Keratinocyte (primary cell): ENCODE measurements at places on chromosomes 4 and X.

DNA sequence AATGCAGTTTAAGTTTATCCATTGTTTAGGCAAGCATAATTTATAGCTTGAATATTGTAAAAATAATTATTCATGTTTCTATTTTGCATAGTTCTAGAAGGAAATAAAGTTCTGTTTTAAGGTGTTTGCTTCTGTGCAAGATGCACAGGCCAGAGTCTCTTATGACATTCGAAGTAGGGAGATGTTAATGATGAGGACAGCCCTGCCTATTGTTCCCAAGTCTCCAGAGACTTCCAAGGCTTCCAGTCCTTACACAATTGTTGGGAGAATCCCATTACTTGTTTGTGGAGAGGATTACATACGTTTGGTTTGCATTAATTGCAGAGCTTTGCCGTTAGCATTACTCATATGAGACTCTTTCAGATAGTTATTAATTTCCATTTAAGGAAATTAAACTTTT is 96.2 kb upstream of the ANK2 start:
- no peak overlapping the region for H3K27ac ChIP-seq
- H3K4me1 ChIP-seq, result no peaks in the 10 kb centered on the region
- H3K36me3 ChIP-seq, result no peaks in the 10 kb centered on the region
- H3K4me3 ChIP-seq, result no peak overlapping the region

DNA sequence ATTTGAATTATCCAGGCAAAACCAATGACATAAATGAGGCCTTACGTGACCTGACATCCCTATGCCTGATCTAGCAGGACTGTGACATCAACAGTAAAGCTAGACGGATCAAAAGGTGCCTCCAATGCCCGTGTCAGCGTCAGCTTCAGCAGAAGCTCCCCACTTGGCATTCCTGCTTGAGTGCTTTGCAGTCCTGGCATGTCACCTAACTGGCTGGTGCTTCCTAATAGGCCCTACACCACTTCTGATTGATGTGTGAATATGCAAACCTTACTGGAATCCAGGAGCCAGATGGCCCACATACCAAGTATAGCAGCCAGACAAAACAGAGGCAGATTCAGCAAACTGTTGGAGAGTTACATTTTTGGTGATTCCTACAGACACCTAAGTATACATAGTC is 224.2 kb downstream of the DMD start:
- no peak overlapping the region for H3K27ac ChIP-seq
- no peaks in the 10 kb centered on the region for H3K27me3 ChIP-seq
- no peaks in the 10 kb centered on the region for H3K36me3 ChIP-seq
- H3K4me3 ChIP-seq, result no peak overlapping the region

DNA sequence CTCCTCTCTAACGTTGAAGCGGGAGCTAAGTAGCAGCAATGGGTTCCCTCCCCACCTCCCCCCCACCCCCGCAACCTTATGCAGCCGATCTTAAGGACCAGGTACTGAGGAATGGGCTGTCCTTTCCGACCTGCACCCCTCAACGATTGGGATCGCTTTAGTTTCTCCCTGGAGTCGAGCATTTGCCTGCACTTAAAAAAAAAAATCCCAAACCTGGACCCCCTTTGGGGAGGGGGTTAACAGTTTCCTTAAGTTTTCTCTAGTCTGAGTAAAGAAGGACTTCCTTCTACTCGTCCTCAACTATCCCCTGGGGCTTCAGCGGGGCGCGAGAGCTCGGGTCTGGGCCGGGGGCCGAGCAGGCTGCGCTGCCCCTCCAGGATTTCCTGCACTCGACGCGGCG is 25.7 kb upstream of the BCORL1 start:
- DNase-seq, result no peak
- H3K27me3 ChIP-seq, result peaks cover 3% of the 10 kb centered on the region
- H3K27ac ChIP-seq, result no peak overlapping the region

GRCh38 chrX:15358533-15358932 is 23.2 kb upstream of the PIGA start:
- no peaks in the 10 kb centered on the region for H3K36me3 ChIP-seq
- no peak for DNase-seq
- H3K27me3 ChIP-seq, result no peaks in the 10 kb centered on the region
- no peak overlapping the region for H3K4me3 ChIP-seq
- H3K27ac ChIP-seq, result no peak overlapping the region

DNA sequence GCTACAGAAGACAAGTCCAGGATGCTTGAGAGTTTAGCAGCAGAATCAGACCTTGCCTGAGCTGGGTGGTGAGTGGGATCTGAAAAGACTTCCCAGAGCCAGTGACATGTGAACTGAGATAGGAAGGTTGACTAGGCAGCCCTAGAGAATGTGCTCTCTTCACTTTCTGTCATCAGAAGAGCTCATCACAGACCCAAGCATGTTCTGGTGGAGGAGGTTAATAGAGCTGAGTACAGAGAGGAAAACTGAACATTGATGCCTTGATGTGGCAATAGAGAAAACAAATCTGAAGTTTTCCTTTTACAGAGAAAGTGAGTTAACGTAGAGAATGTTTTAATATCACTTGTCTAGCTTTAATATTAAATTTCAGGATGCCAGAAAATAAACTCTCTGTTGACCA is 17.1 kb downstream of the ADGRL3 start:
- no peak overlapping the region for H3K4me3 ChIP-seq
- no peak for DNase-seq
- no peaks in the 10 kb centered on the region for H3K27me3 ChIP-seq
- H3K4me1 ChIP-seq, result no peaks in the 10 kb centered on the region
- H3K27ac ChIP-seq, result no peak overlapping the region

- peaks cover 29% of the 10 kb centered on the region for H3K36me3 ChIP-seq
- no peak overlapping the region for H3K27ac ChIP-seq
- no peaks in the 10 kb centered on the region for H3K27me3 ChIP-seq
- no peak overlapping the region for H3K4me3 ChIP-seq
- DNase-seq, result no peak
Measured at GRCh38 chr4:168917138-168917779, 92.8 kb downstream of the CBR4 start.

DNA sequence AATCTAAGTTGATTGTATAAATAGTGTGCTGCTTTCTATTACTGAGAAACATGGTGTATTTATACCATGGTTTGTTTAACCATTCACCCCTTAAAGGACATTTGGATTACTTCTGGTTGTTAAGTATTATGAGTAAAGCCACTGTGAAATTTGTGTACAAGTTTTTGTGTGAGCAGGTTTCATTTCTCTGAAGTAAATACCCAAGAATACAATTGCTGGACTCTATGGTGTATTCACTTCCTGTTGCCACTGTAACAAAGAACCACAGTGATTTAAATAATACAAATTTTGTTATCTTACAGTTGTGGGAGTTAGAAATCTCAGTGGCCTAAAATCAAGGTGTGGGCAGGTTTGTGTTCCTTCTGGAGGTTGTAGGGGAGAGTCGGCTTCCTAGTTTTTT is 869.6 kb downstream of the CCSER1 start:
- no peak for DNase-seq
- no peaks in the 10 kb centered on the region for H3K36me3 ChIP-seq
- H3K27ac ChIP-seq, result no peak overlapping the region
- no peak overlapping the region for H3K4me3 ChIP-seq
- H3K4me1 ChIP-seq, result no peaks in the 10 kb centered on the region

- H3K27me3 ChIP-seq, result peaks cover 32% of the 10 kb centered on the region
- no peak for DNase-seq
- H3K4me1 ChIP-seq, result peaks cover 2% of the 10 kb centered on the region
- no peak within 1 kb of the TSS for H3K27ac ChIP-seq
- no peaks in the 10 kb centered on the region for H3K36me3 ChIP-seq
Measured at GRCh38 chrX:133985164-133985966, at the start of gene GPC3. GPC3 (minus strand) TSS chrX:133985594.

GRCh38 chr4:102031406-102031805 is 240.9 kb downstream of the BANK1 start:
- H3K27me3 ChIP-seq, result no peaks in the 10 kb centered on the region
- no peak overlapping the region for H3K27ac ChIP-seq
- DNase-seq, result no peak
- H3K4me3 ChIP-seq, result no peak overlapping the region
- H3K4me1 ChIP-seq, result no peaks in the 10 kb centered on the region

GRCh38 chr4:65670331-65671031 is at the start of gene EPHA5:
EPHA5 (minus strand) TSS chr4:65670489; CDS start chr4:65669742, 747 bp downstream.
- no peaks in the 10 kb centered on the region for H3K36me3 ChIP-seq
- peaks cover 42% of the 10 kb centered on the region for H3K27me3 ChIP-seq
- H3K27ac ChIP-seq, result no peak within 1 kb of the TSS
- peak within 1 kb of the TSS; percentile 62 for H3K4me3 ChIP-seq
- H3K4me1 ChIP-seq, result peaks cover 11% of the 10 kb centered on the region

- no peak overlapping the region for H3K4me3 ChIP-seq
- no peak for DNase-seq
Measured at GRCh38 chr4:22635692-22636091, 57.0 kb upstream of the GBA3 start.

DNA sequence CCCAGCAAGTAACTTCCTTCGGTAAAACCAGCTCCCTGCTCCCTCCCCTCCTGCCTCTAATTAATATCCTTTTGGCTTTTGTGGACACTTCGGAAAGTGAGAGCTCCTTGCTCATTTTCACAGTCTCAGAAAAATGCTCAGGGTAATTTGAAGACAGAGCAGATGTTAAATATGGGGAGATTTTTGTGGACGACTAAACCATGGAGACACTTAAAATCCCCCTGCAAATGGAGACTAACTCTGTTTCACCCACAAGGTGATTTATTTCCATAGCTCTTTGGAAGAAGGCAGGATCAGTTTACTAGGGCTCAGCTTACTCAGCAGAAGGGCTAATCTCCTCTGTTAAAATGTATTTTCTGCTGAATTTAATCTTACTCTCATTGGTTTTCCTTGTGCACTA is 12.2 kb upstream of the AMOT start:
- H3K27ac ChIP-seq, result no peak overlapping the region
- no peaks in the 10 kb centered on the region for H3K36me3 ChIP-seq

DNA sequence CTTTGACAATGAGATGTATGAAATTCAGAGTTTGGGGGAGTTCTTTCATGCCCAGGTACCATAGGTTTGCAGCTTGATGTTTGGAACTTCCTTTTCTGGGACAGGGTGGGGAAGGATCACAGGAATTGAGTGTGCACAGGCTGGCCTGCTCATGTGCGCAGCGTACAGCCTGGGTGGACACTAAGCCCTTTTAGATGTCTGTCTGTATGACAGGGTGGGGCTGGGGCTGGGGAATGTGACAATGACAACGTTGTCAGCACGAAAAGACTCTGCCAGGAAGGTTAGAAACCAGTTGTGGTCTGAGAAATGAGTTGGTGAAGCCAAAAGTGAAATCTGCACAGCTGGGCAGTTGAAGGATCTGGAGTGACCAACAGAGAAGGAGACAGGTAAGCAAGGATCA is 47.4 kb downstream of the WWC2 start:
- H3K27ac ChIP-seq, result no peak overlapping the region
- no peak overlapping the region for H3K4me3 ChIP-seq
- H3K36me3 ChIP-seq, result peaks cover 1% of the 10 kb centered on the region
- H3K4me1 ChIP-seq, result peaks cover 31% of the 10 kb centered on the region
- no peaks in the 10 kb centered on the region for H3K27me3 ChIP-seq
- DNase-seq, result no peak

DNA sequence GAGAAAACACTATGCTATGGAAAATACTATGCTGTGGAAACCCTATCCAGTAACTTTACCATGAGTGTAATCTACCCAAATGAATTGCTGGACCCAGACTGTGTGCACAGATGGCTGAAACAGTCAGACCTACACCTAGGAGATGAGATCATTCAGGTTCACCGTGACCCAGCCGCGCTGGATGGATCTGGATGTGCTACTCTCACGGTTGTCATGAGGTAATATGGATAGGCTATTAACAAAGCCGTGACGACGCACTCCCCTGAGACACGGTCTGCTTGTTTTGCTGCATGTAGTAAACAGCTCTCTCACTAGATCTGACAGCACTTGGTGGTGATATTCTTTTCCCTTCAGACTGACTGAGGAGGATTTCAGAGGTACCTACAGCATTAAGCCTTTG is 832.5 kb upstream of the GRID2 start:
- no peaks in the 10 kb centered on the region for H3K27me3 ChIP-seq
- no peaks in the 10 kb centered on the region for H3K4me1 ChIP-seq
- no peaks in the 10 kb centered on the region for H3K36me3 ChIP-seq
- H3K27ac ChIP-seq, result no peak overlapping the region
- no peak for DNase-seq
